ENCODE measurements at places on chromosomes 6 and 20.

- peak; percentile 70 for DNase-seq
Measured at GRCh38 chr6:35139924-35140638, 1.1 kb downstream of the TCP11 start.

- DNase-seq: no peak
Measured at GRCh38 chr6:25218346-25218745, 60.8 kb upstream of the CARMIL1 start.

DNA sequence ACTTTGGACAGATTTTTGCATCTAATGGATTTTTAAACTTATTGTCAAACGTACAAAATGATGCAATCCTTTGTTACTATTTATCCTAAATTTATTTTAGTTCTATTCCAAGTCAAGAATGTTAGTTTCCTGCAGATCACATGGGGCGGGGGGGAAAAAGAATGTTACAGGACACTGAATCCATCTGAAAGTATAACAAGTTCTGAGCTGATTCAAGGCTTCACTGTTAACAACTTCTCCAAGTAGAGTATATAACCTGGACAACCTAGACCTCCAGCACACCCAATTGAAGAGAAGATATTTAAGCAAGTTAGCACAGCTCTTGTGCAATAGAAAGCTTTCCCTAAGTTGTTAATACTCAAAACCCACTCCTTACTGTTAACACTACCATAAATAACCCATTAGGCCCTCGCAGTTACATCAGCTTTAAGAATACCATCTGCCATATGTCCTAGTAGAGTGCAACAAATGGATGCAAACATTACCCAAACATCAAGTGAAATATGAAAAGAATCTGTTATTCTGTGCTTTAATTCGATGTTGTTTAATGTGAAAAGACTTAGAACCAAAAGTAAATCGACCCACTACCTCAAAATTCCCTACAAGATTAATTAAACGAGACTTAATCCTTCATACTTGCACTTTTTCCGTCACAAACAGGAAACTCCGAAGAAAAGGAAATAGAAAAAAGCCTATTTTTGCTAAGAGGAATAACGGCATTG is 1.3 kb downstream of the SEC63 start:
- DNase-seq: peak; percentile 64

GRCh38 chr20:37774156-37774555 is 80.3 kb downstream of the CTNNBL1 start:
- no peak for DNase-seq

- DNase-seq: no peak
Measured at GRCh38 chr6:33571637-33572316, 8.3 kb downstream of the BAK1 start.

- DNase-seq: peak; percentile 18
Measured at GRCh38 chr6:137958811-137959565, 91.9 kb downstream of the TNFAIP3 start.

DNA sequence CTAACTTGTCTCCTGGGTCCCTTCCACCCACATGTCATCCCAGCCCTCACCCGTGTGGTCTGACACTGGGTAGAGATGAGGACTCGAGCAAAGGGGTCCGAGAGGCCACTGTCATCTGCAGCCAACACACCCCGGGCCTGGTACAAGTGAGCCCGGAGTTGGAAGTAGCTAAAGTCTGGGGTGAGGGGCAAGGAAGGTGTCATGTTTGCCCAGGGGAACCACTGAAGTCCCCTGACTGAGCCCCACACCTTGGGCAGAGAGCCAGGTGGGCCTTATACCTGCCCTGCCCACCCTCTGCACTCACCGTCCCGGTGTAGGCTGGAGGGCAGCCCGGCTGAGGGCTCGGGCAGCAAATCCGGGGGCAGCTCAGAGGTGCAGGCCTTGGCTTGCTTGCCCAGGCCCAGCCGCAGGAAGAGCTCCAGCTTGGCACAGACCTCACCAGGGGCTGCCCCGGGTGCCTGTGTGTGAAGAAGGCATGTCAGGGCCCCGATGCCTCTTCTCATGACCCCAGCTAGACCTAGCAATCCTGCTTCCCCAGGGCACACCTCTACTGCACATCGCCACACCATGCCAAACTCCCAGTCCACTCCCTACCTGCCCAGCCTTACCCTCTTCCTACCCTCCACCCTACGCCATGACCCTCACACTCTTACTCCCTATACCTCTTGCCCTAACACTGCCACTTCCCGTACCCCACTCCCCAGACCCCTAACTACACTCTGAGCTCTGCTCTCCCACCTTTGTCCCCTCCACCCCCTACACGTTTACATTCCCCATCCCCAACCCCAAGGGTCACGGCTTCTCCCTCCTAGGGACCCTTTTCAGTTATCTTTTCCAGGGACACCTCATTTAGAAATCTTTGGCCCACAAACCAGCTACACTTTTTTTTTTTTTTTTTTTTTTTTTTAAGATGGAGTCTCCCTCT is 31.7 kb upstream of the SPAG4 start:
- no peak for DNase-seq

GRCh38 chr6:44712353-44713111 is 325.0 kb downstream of the CDC5L start:
- no peak for DNase-seq

- peak; percentile 92 for DNase-seq
Measured at GRCh38 chr6:26158581-26159356, 71.5 kb downstream of the HFE start.

DNA sequence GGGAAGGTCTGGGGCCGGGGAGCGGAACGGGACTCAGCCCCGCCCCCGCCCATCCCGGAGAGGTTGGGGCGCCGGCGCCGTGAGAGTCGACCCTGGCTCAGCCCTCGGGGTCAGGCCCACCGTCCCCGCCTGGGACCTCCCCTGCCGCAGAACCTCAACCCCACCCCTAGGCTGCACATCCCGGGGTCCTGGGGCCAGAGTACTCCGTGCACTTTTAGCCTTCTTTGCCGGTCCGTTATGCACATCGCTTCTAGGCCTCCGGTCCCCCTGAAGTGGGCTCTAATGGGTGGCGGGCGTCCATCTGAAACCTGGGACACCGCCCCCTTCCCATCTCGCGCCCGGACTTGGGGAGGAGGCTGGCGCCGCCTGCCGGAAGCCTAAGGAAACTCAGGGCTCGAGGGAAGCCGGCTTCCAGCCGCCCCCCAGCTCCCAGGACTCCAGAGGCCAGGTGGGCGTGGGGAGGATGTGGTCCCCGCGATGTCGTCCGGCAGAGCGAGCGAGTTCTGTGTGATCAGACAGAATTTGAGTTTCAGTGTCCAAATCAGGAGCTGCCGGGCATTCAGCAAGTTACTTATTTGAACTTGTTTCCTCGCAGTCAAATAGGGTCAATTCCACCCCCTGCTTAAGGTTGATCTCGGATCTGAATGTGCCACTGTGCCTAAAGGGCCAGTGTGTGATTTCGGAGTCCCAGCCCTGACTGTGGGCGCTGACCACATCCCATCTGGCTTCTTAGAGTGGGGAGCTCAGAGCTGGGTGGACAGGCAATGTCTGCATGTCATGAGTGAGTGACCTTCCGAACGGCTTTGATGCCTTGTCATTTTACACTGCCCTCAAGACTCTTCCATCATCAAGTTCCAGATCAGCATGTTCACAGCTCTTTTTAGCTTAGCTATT is 47.6 kb downstream of the CPXM1 start:
- peak; percentile 82 for DNase-seq

DNA sequence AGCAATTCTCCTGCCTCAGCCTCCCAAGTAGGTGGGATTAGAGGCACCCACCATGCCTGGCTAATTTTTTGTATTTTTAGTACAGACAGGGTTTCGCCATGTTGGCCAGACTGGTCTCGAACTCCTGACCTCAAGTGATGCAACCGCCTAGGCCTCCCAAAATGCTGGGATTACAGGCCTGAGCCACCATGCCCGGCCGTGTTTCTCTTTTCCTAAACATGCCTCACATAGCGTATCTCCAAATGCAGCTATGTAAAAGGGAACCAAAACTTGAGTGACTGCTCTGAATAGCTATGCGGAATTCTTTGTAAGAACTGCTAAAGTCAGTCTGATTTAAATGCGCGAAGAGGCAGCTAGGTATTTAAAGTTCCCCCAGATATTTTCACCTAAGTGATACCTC is 20.5 kb downstream of the BPIFA2 start:
- no peak for DNase-seq

- DNase-seq: no peak
Measured at GRCh38 chr6:39558079-39558478, 167.1 kb downstream of the KIF6 start.

DNA sequence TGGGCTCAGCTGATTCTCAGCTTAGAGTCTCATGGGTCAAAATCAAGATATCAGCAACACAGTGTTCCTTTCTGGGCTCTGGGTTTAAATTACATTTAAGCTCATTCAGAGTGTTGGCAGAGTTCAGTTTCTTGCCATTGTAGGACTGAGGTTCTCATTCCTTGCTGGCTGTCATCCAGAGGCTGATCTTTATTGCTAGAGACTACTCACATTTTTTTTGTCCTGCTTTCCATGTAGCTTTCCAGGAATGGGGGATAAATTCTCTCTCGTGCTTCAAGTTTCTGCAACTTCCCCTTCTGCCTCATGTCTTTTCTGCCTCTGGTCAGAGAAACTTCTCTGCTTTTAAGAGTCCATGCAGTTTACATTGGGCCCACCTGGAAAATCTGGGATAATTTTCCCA is 86.9 kb downstream of the RFX6 start:
- no peak for DNase-seq

DNA sequence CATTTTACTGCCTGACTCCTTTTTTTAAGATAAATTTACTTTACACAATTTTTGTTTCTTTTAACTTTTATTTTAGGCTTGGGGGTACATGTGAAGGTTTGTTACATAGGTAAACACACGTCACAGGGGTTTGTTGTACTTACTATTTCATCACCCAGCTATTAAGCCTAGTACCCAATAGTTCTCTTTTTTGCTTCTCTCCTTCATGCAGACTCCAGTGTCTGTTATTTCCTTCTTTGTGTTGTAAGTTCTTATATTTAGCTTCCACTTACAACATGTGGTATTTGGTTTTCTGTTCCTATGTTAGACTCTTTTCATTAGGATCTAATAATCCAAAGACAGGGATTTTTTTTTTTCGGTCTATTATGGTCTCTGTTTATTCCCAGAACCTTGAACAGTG is 83.5 kb upstream of the CCN6 start:
- no peak for DNase-seq

GRCh38 chr6:25601800-25602673 is 50.0 kb upstream of the SCGN start:
- DNase-seq: peak; percentile 55

DNA sequence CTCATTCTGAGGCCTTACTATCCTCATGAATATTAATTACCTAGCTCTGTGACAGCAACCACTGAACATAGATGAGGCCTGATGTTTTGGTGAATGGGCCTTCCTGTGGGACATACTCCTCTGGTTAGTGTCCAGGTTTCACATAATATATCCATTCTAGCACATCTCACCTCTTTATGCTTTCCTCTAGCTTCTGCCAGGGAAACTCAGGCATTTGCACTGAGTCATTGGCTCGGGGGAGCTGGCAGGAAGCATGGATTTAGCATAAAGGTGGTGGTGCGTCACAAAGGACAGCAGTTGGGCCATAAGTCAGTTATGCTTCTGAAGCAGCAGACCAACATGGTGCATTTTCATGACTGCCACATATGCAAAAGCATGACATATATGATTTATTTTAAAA is 37.5 kb upstream of the TMEM170B start:
- no peak for DNase-seq

DNA sequence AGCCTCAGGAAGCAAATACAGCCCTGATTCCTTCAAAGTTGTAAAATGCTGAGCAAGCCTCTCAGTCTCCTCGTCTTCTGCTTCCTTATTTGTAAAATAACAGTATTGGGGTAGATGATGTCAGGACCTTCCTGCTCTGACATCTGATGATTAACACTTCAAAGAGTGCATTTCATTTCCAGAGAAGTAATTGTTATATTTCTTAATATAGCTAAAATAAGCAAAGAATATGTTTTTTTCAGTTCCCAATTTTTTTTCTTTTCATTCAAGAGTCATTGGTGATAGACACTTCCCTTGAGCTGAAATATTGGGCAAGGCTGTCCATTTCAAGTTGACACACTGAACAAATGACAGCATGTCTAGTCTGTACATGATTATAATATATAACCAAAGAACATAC is 53.4 kb downstream of the SLX4IP start:
- no peak for DNase-seq

GRCh38 chr6:46090115-46091079 is 39.4 kb upstream of the ENPP4 start:
- peak; percentile 53 for DNase-seq

- peak; percentile 41 for DNase-seq
Measured at GRCh38 chr6:5968817-5969734, 37.6 kb downstream of the NRN1 start.

- peak; percentile 82 for DNase-seq
Measured at GRCh38 chr20:3218307-3218988, 9.2 kb downstream of the ITPA start.

DNA sequence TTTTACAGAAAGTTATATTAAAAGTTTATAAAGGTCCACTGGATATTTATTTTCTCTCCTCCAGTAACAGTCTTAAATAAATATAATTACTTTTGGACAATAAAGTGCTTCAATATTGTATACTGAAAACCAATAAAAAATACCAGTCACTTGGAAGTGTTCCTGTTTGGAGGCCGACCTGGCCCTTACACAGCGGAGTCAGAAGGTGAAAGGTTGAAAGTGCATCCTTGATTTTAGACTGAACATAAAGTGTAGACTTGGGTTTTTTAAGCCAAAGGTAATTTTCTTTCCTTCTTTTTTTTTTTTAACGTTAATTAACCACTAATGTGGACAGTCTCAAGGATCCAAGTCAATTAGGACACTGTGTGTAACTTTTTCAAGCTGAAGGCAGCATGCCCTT is 152.3 kb upstream of the TBX18 start:
- no peak for DNase-seq

GRCh38 chr6:150001295-150002008 is 23.9 kb downstream of the RAET1L start:
- DNase-seq: no peak

GRCh38 chr6:19837511-19838441 is 606 bp downstream of the ID4 start:
- no peak for DNase-seq

DNA sequence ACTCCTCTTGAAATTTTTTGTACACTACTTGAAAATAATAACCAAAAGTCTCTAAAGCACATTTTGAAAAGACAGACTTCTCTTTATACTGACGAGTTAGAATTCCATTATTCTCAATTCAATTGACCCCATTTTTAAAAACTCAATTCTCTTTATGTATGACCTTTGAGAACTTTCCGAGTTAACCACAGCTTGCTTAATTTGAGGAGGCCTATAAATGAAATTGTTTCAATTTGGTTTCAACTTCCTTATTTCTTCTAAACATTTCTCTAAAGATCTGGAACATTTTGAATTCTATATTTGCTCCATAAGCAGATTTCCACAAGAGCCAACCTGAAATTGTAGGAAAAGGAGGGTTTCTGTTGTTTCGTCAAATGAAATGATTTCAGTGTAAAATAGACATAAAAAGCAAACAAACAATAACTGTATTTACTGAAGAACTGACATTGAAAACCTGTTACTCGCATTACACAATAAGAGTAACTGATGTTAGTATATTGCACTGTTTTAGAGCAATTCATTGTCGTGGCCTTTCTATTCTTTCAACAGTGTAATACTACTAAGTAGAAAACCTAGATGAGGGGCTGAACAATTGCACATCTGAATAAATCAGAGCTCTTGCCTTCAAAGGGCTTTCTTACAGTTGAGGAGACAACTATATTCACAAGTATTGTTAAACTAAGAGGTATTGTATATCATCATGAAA is 223.6 kb downstream of the HIVEP2 start:
- no peak for DNase-seq
